ENCODE measurements at places on chromosomes 13 and 19. TPM values are rescaled to one million over a fixed set of nuclear protein-coding genes. Genes with fewer than 3 reads are reported as not detected.
A peak's percentile ranks its signal among the peaks of the same experiment; 100 is the strongest.

GRCh38 chr13:97879646-97880310 lies 73.7 kb upstream of the IPO5 start:
- DNase-seq = no peak

- DNase-seq = no peak
These were observed 33.7 kb downstream of the INTS6 start for GRCh38 chr13:51419001-51419636.

The FKBP8 gene
- polyA plus RNA-seq = 398 TPM

GRCh38 chr13:45199711-45200110 lies 1.1 kb downstream of the KCTD4 start:
- DNase-seq = no peak

- DNase-seq = peak; percentile 5
These were observed 17.3 kb upstream of the OVOL3 start for GRCh38 chr19:36093687-36094086.

The ZNF554 gene
- 11.1 TPM for polyA plus RNA-seq

DNA sequence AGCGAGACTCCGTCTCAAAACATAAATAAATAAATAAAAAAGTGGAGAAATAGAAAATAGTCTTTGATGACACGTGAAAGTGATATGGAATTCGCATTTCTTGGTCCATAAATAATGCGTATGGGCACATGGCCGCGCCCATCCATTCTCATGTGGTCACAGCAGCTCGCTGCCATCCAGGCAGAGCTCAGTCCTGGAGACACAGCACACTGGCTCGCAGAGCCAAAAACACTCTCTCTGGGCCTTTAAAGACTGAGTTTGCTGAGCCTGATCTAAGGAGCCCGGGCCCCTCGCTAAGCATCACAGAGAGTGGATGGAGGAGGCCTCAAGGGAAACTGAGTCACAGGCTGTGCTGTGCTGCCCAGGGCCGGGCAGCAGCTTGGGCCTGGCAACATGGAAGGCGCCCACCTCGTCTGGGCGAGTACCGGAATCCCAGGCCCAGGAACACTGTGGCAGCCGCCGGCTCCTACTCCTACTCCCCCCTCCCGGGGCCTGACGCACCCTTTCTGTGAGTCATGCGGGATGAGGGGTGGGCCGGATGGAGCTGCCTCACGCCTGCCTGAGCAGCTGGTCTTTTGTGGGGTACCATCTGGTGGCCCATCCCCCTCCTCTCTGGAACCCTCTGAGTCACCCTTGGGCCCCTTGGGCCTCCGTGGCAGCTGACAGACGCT lies 28.9 kb upstream of the CACTIN start:
- DNase-seq = peak; percentile 87

- DNase-seq = peak; percentile 14
These were observed 1.3 kb downstream of the RFX1 start for GRCh38 chr19:14004619-14005348.

The TEKTIP1 gene
- 4.0 TPM for polyA plus RNA-seq

The CACNG8 gene
- 1.0 TPM for polyA plus RNA-seq

The TEX29 gene
- polyA plus RNA-seq = not detected

The VPS36 gene
- 24.6 TPM for polyA plus RNA-seq

The THSD8 gene
- polyA plus RNA-seq = 15.0 TPM

- DNase-seq = no peak
These were observed 35.9 kb upstream of the CNMD start for GRCh38 chr13:52775511-52775910.

- DNase-seq = peak; percentile 77
These were observed 26.9 kb downstream of the GAS6 start for GRCh38 chr13:113836768-113837559.

GRCh38 chr13:37382146-37382545 lies 216.4 kb downstream of the POSTN start:
- no peak for DNase-seq

The CYP4F8 gene
- not detected for polyA plus RNA-seq

The ZNF737 gene
- polyA plus RNA-seq = 15.1 TPM

GRCh38 chr13:86601351-86601750 lies 802.1 kb upstream of the SLITRK6 start:
- DNase-seq = no peak

- peak; percentile 62 for DNase-seq
These were observed 20.5 kb upstream of the CACNG8 start for GRCh38 chr19:53942001-53942786.

GRCh38 chr19:49851456-49852259 lies 699 bp downstream of the PTOV1 start:
- DNase-seq = peak; percentile 82

The SMIM44 gene
- polyA plus RNA-seq = not detected

- DNase-seq = peak; percentile 71
These were observed 10.7 kb upstream of the PABPC3 start for GRCh38 chr13:25085125-25085742.

DNA sequence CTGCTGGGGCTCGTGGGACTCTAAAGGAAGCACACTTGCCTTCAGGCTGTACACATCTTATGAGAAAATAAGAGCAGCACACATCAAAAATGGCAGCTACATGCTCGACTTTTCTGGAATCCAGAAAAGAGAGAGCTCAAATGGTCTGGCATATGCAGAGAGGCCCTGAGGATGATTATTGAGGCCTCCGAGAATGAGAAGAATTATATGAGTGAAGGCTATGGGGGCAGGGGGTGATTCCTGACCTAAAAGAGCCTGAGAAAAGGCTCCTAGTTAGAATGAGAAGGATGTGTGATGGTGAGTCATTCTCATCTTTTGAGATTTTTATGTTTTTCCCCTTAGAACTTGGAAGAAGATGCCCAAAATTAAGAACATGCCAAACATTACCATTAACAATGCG lies 97.1 kb downstream of the HSPH1 start:
- no peak for DNase-seq

The ZNF85 gene
- 9.4 TPM for polyA plus RNA-seq

The KLK14 gene
- not detected for polyA plus RNA-seq

DNA sequence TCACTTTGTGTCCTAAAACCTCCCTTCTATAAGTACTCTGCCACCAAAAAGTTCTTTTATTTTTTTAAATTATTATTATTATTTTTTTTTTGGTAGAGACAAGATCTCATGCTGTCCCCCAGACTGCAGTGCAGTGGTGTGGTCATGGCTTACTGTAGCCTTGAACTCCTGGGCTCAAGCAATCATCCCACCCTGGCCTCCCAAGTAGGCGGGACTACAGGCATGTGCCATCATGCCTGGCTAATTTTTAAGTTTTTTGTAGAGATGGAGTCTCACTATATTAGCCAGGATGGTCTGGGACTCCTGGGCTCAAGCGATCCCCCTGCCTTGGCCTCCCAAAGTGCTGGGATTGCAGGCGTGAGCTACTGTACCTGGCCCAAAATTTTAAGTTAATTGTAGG lies 29.1 kb upstream of the GPI start:
- DNase-seq = no peak

The GFY gene
- polyA plus RNA-seq = 8.4 TPM

- peak; percentile 82 for DNase-seq
These were observed 74.2 kb downstream of the COL4A1 start for GRCh38 chr13:110232756-110233155.

GRCh38 chr13:67278235-67278634 lies 48.1 kb upstream of the PCDH9 start:
- DNase-seq = peak; percentile 83

The NLRP4 gene
- not detected for polyA plus RNA-seq

GRCh38 chr19:13975870-13976269 lies 23.6 kb downstream of the DCAF15 start:
- DNase-seq = no peak

GRCh38 chr13:113099142-113099541 lies 6.4 kb upstream of the F7 start:
- DNase-seq = no peak

DNA sequence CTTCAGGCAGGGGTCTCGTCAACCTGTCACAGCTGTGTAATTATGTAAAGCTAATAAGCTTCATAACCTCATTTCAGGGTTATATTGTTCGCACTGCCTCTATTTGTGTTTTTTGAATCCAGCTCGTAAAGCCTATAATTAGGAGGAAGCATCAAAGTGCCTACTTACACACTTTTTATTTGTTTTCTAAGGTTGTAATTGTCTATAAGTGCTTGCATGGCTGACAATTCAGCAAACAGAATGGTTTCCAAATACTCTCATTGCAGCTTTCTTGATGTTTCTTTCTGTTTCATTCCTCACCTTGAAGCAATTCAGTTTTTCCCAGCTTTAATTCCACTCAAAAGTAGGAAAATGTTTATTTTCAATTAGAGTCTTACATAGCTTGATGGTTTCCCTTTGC lies 336.3 kb downstream of the HS6ST3 start:
- no peak for DNase-seq

The BST2 gene
- polyA plus RNA-seq = 91.8 TPM

GRCh38 chr13:95403349-95404140 lies 102.3 kb upstream of the ABCC4 start:
- DNase-seq = peak; percentile 20

DNA sequence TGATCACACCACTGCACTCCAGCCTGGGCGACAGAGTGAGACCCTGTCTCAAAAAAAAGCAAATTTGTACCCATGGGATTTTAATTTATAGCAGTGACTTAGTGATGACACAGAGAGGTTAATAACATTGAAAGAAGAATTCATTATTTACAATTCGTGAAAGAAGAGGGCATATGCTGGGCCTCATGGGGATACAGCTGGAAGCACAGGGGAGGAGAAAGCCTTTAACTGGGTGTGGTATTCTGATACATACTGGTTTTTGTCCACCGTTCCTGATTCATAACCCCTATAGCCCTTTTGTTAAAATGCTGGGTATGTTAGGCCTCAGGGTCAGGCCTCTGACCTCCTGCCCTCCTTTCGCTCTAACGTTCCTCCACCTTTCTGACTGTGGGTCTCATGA lies 10.9 kb downstream of the ZNF264 start:
- DNase-seq = no peak

- DNase-seq = peak; percentile 9
These were observed 214.6 kb upstream of the HTR2A start for GRCh38 chr13:47111499-47111898.

GRCh38 chr19:17560205-17560595 lies 4.8 kb downstream of the COLGALT1 start:
- no peak for DNase-seq

- peak; percentile 76 for DNase-seq
These were observed 43.4 kb upstream of the N4BP2L1 start for GRCh38 chr13:32471187-32471922.

- DNase-seq = no peak
These were observed 9.6 kb downstream of the UPF1 start for GRCh38 chr19:18841400-18841799.

The TGFBR3L gene
- polyA plus RNA-seq = 11.8 TPM

DNA sequence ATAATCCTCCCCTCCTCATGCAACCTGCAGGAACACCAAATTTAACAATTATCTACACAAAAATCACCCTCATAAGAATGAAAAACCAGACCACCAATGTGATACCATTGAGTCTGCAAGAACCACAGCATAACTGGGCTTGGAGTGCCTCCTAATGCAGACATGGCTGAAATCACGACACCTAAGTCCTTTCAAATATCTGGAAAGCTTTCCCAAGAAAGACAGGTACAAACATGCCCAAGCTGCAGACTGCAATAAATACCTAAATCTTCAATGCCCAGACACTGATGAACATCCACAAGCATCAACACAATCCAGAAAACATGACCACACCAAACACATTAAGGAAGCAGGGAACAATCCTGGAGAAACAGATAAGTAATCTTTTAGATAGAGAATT lies 417.1 kb downstream of the LMO7 start:
- no peak for DNase-seq

The ADGRE2 gene
- not detected for polyA plus RNA-seq

DNA sequence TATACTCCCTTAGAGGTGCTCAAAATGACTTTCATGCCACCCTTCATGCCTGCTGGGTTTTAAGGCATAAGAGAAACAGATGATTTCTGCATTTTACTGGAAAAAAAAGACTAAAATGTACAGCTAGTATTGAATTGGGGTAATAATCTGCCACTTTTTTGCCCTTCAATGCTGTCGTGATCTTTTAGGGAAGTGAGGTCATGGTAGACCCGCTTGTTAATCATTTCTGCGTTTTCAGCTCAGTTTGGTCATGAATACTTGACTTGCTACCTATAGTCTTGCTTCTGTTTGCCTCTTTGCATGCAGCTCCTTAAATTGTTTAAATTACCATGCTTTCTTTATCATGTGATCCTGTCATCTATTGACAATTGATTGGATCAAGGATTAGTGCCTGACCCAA lies 90.4 kb downstream of the PCCA start:
- no peak for DNase-seq

The ZNF480 gene
- polyA plus RNA-seq = 24.7 TPM

The WDR87 gene
- polyA plus RNA-seq = 0.17 TPM

The ZNF724 gene
- 1.7 TPM for polyA plus RNA-seq

DNA sequence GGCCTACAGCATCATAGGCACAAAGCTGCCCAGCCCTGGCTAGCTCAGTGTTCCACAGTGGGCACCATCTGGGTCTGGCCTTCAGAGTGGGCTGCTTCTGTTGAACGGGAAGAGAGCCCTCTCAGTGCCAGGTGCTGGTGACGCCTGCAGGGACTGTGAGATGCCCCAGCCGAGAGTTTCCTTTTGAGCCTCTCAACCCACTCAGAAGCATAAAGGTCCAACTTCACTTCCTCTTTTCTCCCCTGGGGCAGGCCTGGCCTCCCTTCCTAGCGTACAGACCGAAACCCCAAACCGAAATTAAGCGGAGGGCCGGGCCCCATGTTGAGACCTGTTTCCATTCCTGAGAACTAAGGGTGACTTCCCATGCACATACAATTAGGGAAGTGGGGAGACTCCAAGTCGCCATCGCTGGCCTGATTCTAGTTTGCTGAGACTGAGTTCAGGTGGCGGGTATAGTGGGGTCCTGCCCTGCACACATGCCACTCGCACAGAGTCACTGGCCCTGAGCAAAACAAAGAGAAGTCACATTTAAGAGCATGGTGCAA lies 6.9 kb downstream of the RAB8A start:
- no peak for DNase-seq

DNA sequence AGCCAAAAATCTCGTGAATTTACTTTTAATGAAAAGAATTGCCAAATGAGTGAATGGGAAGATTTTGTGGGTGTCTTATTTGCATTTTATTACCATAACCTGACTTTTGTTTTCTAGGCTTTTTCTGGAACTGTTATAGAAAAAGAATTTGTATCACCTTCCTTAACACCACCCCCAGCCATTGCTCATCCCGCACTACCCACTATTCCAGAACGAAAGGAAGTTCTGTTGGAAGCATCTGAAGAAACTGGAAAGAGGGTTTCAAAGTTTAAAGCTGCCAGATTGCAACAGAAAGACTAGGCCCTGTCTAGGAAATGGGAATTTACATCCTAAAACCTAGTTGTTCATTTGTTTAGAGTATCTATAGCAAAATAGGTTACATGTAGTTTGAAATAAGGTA lies 72.7 kb downstream of the URI1 start:
- no peak for DNase-seq
